ENCODE measurements at places on chromosomes 2 and 18.

DNA sequence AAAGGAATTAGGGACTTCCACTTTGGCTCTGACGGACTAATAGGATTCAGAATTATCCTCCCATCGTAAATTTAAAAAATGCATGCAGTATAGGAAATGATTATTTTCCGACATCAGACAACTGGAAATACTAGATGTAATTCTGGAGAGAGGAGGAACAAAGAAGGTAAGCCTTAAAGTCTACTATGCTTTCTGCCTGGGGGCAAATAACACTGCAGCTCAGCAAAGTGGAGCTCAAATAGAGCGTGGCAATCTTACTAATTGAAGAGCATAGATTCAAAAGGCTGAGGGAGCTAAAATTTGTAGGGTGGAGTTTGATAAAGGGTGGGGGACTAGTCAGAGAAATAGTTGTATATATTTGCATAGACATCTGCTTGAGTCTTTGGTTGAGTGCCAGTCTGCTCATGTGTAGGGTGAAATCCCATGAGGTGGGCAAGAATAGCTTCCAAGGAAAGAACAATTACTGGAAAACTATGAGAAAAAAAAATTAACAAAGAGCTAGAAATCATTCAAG is 23.8 kb downstream of the COPS8 start:
- DNase-seq, result no peak

- no peak for DNase-seq
Measured at GRCh38 chr2:234708091-234708683, 211.3 kb upstream of the ARL4C start.

GRCh38 chr2:148817210-148817708 is 57.8 kb upstream of the KIF5C start:
- no peak for DNase-seq

DNA sequence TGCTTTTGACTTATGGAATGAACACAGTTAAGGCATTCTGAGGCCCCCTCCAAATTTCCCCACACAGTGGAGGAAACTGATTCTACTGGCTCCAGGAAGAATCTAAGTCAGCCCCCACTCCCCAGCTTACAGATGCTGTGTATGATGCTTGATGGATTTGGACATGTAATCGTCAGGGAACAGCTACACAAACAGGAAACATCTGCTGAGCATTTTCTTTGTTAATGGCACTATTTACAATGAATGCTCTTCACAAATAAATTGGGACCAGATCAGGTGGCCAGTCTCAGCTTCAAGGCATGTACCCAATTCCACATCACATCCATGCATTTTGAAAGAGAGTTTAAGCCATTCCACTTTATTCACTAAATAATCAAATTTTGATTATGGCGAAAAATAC is 562.3 kb downstream of the SOX11 start:
- no peak for DNase-seq

- no peak for DNase-seq
Measured at GRCh38 chr2:171260471-171261424, 100.1 kb upstream of the TLK1 start.

- DNase-seq, result no peak
Measured at GRCh38 chr2:19894134-19894792, 7.5 kb downstream of the TTC32 start.

DNA sequence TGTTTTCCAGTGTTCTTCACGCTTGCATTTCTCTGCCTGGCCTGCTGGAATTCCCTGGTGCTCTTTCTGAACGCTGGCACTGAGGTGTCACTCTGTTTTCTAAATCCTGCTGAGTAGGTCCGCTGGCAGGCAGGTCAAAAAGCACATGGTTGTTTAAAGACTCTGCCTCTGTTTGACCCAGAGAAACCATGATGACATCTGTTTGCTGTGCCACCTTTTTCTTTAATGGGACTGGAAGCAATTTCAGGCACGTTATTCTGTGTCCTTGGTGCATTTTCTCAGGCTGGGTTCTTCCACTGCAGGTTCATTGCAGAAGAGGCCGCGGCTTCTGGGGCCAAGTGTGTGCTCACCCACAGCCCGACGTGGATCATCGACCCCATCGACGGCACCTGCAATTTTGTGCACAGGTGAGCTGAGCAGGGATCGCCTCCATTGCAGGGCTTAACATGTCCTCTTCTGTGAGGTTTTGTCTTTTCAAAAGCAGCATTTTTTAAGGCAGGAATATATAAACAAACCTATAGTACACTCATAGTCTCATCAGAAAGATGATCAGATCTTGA is 28.4 kb downstream of the IMPA2 start:
- DNase-seq, result no peak

DNA sequence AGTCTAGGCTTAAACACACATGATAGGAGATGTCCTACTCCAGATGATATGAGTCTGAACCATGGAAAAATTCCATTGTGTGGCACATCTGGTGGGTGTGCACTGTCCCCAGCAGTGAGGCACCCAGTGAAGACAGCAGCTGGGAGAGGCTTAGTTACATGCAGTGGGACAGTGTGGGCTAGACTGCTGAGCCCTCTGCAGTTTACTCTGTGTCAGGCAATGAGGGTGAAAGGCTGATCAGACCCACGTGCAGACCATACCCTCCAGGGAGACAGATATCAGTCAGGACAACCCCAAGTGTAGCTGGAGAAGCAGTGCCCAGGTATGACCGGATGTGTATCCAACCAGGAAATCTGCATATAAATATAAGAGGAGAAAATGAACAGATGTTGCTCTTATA is 13.4 kb downstream of the IL37 start:
- DNase-seq, result no peak

DNA sequence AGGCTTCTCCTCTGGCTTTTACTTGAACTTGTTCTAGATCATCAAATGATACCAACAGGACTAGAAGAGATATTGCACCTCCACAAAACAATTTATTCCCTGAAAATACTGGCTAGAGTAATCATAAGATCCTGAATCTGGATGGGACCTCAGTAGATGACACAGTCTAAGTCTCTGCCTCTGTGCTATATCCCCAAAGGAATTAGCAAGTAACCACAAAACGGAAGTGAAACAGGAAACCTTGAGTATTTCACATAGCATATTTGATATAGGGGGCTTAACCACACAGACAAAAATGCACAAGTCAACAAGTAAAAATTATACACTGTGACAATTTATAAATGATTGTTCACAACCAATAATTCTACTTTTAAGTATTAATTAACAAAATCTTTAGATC is 456.9 kb upstream of the TNP1 start:
- DNase-seq, result no peak
